ENCODE measurements at places on chromosomes 4 and X. TPM values are rescaled to one million over a fixed set of nuclear protein-coding genes. Genes with fewer than 3 reads are reported as not detected.

Gene UGT2B15
- not detected for total RNA-seq

Gene NOX1
- not detected for total RNA-seq

Gene SPANXN2
- total RNA-seq: not detected

Gene ARHGAP6
- total RNA-seq: 5.8 TPM

Gene SLC6A14
- not detected for total RNA-seq

Gene AMBN
- not detected for total RNA-seq

Gene PAGE1
- total RNA-seq: not detected

Gene EPHA5
- 35.4 TPM for total RNA-seq

Gene EDNRA
- total RNA-seq: 39.2 TPM

Gene AKAP4
- not detected for total RNA-seq

Gene CTAG2
- not detected for total RNA-seq

Gene BEND4
- total RNA-seq: 5.0 TPM

Gene QDPR
- total RNA-seq: 52.7 TPM

Gene FGFBP1
- not detected for total RNA-seq

Gene RTL3
- not detected for total RNA-seq

Gene C4orf36
- 5.6 TPM for total RNA-seq

Gene CTAG1A
- total RNA-seq: not detected

Measured in spinal cord (tissue), 10 donors.